ENCODE measurements at places on chromosomes 6 and 20. TPM values are rescaled to one million over a fixed set of nuclear protein-coding genes. Genes with fewer than 3 reads are reported as not detected.

- peak; percentile 31 for DNase-seq
Observed at GRCh38 chr20:49028684-49029083, 17.4 kb upstream of the CSE1L start.

DNA sequence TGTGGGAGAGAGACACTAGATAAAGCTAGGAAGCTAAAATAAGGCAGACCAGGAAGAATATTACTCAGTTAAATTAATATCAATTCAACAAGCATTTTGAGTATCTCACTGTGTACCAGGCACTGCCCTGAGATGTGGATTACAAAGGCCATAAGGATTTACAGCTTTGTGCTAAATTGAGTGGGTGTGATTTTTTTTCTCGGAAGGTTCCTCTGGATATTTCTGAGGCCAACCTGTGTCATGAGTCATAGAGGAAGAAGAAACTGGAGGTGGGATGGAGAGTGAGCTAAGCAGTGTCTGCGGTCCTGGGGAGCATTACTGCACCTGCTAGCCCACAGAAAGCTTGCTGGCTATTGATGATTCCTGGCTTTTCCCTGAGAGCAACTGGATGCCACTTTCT, 135.2 kb downstream of the RFPL4B start:
- no peak for DNase-seq

DNA sequence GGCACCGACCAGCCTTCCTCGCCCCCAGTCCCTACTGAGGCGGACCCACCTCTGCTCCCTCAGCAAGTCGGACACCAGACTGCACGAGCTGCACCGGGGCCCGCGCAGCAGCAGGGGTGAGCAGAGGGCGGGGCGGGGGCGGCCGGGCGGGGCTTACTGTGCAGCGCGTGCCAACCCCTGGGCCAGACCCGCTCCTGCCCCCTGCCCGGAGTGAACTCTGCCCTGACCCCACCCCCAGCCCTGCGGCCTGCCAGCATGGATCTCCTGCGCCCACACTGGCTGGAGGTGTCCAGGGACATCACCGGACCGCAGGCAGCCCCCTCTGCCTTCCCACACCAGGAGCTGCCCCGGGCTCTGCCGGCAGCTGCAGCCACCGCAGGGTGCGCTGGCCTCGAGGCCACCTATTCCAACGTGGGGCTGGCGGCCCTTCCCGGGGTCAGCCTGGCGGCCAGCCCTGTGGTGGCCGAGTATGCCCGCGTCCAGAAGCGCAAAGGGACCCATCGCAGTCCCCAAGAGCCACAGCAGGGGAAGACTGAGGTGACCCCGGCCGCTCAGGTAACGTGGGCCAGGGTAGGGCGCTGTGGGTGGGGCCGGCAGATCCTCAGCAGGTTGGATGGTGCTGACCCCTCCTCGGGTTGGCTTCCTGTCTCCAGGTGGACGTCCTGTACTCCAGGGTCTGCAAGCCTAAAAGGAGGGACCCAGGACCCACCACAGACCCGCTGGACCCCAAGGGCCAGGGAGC, 1.5 kb upstream of the SLC2A4RG start:
- peak; percentile 37 for DNase-seq

DNA sequence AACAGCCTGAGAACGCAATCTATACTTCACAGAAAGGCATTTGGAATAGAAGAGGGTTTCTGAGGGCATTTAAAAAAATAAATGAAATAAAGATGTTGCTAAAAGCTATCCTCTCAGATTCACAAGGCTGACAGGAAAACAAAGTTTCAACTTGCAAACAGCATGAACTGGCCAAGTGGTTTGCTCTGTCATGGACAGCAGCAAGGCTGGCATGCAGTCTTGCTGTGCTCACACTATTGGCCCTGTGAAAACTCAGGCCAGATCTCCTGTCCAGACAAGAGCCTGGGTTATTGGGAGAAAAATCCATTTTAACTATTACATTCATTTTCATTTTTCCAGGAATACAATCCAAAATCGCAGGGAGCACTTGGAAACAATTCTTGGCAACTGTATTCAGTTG, 506.2 kb upstream of the SLC35B3 start:
- DNase-seq: no peak

DNA sequence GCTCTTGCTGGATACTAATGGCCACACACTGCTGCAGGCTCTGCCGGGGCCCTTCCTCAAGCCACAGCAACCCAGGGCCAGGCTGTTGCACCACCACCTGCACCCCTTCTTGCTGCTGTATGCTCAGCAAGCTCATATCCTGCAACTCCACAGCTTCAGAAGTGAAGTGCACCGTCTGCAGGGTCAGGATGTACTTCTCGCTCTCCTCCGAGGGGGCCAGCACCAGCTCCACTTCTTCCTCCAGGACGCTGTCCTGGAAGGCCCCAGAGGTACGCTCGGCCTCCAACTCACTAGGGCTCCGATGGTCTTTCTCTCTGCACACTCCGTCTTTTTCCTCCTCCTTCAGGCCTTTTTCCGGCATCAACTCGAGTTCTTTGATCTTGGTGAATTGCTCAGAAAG, 1.2 kb downstream of the CTCFL start:
- DNase-seq: no peak

DNA sequence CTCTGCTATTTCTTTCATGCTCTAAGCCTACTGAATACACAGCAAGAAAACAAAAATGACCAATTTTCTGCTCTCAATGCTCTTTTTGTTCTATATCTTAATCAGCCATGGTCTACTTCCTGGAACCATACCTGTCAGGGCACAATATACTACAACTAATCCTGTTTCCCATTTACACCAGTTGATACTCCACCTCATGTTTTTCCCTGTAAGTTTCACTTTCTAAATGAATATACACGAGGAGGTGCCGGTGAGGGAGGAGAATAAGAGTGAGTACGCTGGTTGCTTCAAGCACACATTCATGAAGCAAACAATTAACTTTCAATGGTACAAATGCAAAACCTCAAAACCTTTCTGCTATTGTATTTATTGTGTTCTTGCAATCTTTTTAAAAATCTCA, 443.1 kb upstream of the ID4 start:
- DNase-seq: no peak

GRCh38 chr20:4472906-4473305, 248.8 kb upstream of the PRND start:
- no peak for DNase-seq

GRCh38 chr20:32444474-32445220, 86.5 kb downstream of the ASXL1 start:
- no peak for DNase-seq

GRCh38 chr20:32564921-32565734, 20.0 kb downstream of the NOL4L start:
- DNase-seq: no peak

GRCh38 chr6:11271228-11272020, 39.0 kb upstream of the NEDD9 start:
- DNase-seq: no peak

DNA sequence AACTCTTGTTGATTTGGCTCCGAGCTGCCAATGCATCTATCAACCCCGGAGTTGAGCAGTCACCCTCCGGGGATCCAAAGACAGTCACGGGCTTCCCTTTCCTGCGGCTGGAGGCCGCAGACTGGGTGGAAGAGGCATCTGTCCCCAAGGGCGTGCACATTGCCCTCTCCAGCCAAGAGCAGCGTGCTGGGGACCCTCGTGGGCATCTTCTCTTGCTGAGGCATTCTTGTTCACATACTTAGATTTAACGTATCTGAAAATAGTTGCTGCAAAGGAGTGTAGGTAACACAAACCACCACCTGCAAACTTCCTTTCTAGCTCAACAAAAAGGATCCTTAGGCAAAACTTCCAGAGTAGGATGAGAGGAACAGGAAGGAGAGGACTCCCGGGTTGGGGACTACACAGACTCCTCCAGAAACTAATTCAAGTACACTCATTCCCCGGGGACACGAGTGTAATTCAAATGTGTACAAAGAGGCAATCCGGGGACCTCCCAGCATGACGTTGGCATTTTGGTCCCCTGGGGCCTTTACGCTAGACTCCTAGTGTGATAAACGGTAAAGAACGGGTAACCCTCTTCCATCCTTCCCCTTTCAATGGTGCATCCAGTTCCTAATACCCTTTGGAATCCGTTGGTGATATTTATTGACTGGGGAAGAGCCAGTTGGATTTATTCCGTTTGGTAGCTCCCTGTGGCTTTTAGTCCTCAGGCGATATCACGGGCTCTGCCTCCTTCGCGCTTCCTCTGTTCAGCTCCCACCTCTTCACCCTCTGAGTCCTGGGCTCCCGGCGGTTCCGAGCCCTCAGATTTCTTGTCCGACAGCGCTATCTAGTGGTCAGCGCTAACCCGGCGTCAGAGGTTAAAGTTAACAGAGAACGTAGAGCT, 2.7 kb upstream of the COL12A1 start:
- peak; percentile 78 for DNase-seq

DNA sequence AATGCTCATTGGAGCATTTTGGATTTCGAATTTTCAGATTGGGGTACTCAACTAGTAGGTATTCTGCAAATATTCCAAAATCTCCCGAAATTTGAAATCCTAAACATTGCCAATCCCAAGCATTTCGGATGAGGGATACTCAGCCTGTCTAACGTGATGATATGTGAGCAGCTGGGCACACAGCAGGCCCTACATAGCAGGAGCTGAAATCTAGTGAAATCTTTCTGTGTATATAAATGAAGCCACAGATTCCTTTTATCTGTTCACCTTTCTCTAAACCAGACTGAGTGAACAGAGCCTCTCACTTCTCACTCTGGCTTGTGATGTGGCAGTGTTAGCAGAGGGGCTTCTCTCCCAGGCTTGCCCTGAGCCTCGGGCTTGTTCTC, 17.8 kb downstream of the STX16 start:
- peak; percentile 30 for DNase-seq

- no peak for DNase-seq
Observed at GRCh38 chr6:132334521-132334885, 66.8 kb downstream of the MOXD1 start.

GRCh38 chr6:137543114-137543513, 48.9 kb upstream of the OLIG3 start:
- DNase-seq: no peak

DNA sequence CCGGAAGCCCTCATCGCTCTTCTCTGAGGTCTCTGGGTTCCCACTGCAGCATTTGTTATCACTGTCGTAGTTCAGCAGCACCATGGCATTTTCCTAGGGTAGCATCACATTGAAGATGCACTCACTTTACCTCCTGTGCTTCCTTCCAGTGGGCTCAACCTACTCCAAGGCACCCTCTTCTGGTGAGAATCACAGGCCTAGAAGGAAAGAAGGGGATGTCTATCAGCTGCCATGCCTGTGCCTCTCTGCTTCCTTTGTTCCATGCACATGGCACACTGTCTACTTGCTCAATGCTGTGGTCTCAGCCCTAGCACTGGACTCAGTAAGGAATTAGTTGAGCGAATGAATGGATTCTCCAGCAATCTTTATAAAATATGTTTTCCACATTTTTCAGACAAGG, 22.6 kb downstream of the CST4 start:
- DNase-seq: no peak

DNA sequence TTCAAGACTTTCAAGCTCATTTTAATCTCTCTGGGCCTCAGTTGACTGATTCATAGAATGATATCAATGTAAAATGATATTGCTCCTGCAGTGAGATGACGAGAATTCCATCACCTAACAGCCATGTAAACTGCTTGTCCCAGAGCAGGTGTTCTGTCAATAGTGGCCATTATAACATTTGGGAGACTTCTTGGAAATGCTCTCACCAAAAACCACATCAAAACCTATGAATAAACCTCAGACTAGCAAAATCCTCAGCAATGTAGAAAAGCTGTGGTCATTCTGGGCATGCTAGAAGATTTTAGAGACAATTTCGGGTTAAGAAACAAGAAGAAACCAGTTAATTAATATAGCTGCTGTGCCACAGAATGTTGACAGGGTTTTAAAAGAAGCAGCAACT, 225.4 kb downstream of the FRK start:
- DNase-seq: no peak

GRCh38 chr6:139540276-139540675, 165.8 kb upstream of the CITED2 start:
- no peak for DNase-seq

- DNase-seq: no peak
Observed at GRCh38 chr20:57008217-57008616, 258.2 kb downstream of the BMP7 start.

DNA sequence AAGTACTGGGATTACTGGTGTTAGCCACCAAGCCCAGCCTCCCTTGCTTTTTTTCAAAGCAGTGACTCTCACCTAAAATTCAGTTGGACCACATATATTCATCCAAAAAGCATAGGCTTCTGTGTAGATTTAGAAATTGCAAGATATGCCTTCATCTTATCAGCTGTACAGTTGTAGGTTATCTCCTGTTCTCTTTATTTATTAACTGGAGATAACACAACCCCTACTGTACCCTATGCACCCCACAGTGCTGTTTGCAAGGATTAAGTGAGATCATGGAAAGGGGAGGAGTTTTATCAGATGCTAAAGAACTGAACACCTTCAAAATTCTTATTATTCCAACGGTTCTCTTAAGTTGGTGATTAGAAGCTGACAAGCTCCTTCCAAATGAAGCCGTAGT, 164.4 kb upstream of the JARID2 start:
- DNase-seq: no peak

GRCh38 chr6:149043476-149044130, 273.9 kb upstream of the TAB2 start:
- DNase-seq: peak; percentile 38

DNA sequence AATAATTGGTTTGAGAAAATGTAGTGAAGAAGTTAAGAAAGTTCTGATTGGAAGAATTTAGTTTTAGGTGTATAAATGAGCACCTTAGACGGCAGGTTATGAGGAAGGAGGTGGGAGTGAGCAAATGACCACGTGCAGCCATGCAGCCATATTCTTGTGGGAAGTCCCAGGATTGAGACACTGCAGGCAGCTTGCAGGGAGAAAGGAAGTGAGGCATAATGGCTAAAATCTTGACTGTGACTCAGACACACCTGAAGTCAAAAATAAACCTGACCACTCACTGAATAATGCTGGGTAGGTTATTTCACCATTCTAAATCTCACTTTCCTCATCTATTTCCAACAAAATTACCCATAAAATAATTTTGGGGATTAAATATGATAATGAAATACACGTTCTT, 16.6 kb downstream of the DSE start:
- DNase-seq: no peak

- no peak for DNase-seq
Observed at GRCh38 chr6:149891259-149891658, 6.7 kb downstream of the RAET1E start.

GRCh38 chr6:130958468-130958867, 104.6 kb downstream of the EPB41L2 start:
- no peak for DNase-seq

GRCh38 chr6:69866770-69867638, 648 bp downstream of the COL19A1 start:
- DNase-seq: peak; percentile 79

Gene PRPF6
- total RNA-seq: 70.4 TPM

Gene TRERF1
- total RNA-seq: 12.9 TPM

Gene LY6G6D
- not detected for total RNA-seq

Gene BMP2
- not detected for total RNA-seq

Gene ZNF334
- not detected for total RNA-seq

Gene ZBTB22
- total RNA-seq: 14.1 TPM

Gene DSP
- 0.06 TPM for total RNA-seq

Gene HM13
- 148 TPM for total RNA-seq

Gene LY86
- 62.8 TPM for total RNA-seq
